ENCODE measurements at places on chromosomes 2 and 18.
A peak's percentile ranks its signal among the peaks of the same experiment; 100 is the strongest.

- DNase-seq, result no peak
Measured at GRCh38 chr2:26190369-26190768, 17.5 kb downstream of the GAREM2 start.

DNA sequence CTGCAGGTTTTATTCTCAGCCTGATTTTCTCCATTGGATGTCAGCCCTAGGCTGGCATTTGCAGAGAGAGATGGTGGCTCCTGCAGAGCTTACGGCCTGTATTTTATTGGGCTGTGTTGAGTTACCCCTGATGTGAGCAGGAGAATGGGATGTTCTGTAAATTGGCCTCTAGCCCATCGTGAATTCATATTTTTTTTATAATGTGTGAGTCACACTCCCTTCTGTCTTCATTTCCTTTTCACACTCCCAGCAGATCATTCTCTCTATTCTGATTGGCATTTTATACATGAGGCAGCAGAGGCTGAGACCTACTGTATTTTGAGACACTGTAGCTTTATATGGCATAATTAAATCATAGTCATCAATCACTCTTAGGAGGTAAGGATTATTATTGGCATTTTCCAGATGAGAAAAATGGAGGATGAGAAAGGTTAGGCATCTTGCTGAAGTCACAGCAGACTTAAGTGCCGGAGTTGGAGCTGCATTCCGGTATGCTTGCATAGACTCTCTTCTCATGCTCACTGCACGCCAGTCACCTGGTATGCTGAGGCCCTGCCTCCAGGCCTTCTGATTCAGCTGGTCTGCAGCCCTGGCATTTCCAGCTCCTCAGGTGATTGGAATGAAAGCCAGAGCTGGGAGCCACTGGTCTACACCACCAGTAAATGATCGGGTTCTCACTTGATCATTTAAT lies 142.4 kb downstream of the NEDD4L start:
- DNase-seq, result peak; percentile 85

DNA sequence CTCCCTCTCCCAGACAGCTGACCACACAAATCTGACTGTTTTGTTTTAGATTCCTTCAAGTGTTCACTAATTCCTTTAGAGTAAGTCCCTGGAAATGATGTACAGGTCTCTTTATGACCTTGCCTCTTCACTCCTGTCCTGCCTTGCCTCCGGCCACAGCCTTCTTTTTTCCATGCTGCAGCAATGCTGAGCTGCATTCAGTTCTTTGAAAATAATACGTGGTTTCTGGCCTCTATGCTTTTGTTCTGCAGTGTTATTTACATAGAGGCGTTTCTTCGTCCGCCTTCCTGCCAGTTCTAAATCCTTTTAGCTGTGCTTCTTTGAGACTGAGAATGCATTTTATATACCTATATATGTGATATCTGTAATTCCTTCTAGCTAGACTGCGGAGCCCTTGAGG lies 87.2 kb downstream of the PPP1R1C start:
- DNase-seq, result no peak

- no peak for DNase-seq
Measured at GRCh38 chr2:82055846-82056245, 1751.3 kb upstream of the LRRTM1 start.

DNA sequence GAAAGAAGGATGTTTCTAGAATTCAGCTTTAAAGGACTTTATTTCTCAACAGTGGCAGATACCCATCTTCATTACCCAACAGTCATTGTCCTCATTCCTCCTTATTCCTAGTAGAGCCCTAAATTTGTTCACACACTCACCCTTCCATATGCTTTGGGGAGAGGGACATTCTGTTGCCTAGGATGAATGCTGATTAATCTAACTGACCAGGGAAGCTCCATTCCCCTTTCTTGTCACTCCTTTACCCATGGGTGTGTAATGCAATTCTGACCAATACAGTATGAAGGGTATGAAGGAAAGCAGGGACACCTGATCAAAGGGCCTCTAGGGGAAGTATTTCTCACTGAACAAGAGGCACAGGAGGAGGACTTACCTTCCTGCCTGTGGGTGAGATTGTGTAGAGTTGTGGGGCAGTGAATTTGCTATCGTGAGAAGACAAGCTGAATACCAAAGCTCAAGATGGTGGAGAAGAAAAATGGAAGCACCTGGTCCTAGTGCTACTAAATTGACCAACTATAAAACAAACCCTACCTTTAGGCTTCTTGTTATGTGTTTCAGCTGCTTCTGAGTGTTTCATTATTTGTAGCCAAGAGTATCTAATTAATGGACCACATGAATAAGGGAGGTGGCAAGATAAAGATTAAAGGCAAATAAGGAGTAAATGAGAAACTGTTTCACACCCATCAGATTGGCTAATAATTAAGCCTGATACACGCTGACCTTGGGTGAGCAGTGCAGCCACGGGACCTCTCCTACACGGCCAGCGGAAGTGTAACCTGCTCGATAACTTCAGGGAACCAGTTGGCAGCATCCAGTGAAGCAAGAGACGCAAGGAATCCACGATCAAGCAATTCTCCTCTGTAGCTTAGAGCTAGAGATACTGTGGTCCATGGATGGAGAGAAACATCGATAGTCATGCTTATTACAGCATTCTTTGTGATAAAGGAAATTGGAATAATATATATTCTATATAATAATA lies 202.3 kb downstream of the MYCN start:
- no peak for DNase-seq

GRCh38 chr2:205133544-205133943 lies 548.8 kb upstream of the NRP2 start:
- DNase-seq, result no peak

- no peak for DNase-seq
Measured at GRCh38 chr2:199907008-199907714, 3.9 kb upstream of the C2orf69 start.

DNA sequence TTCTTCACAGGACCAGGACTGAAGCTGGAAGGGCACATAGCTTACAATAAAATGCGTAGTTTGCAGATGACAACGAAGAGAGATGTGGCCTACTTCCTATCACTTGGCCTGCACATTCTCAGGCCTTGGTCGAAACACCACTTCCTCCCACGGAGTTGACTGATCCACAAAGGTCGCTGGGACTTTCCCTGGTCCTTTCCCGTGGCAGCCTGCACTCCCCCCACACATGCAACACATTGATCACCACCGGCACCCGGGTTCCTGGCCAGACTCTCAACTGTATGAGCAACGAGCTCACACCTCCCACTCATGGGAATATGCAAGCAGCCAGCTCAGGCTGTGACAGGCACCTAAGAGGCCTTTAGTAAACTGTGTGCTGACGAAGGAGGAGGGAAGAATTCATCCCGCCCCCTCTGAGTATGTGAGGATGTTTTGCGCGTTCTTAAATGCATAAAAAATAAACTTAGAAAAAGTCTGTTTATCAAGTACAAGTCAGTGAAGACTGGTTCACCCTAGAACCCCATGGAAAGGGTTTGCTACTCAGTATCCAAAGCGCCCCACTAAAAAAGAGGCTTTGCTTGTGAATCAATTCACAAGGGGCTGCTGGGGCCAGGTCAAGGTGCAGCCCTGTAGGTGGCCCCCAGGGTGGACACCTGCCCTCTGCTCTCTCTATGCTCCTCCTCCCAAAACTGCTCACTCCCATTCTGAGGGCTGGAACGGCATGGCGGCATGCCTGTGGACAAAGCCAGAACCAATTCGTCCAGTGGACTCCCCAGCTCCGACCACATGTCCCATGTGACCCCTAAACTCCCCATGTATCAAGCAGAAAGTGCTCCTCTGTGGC lies 154.3 kb downstream of the EIPR1 start:
- DNase-seq, result peak; percentile 24

DNA sequence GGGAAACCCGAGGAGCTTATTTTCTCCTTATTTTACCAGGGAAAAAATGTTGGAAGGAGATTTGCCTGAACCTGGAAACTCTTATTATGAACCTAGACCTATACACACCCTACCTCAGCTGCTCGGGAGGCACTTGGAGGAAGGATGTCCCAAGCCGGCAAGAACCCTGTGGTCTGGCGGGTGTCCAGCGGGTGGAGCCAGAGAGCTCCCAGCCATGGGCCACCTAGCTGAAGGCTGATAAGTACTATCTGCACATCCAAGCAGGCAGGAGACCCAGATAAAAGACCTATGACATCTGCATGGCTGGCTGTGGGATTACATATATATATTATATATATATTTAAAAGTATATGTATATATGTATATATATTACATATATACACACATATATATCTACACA lies 1.1 kb upstream of the SLC14A1 start:
- no peak for DNase-seq

DNA sequence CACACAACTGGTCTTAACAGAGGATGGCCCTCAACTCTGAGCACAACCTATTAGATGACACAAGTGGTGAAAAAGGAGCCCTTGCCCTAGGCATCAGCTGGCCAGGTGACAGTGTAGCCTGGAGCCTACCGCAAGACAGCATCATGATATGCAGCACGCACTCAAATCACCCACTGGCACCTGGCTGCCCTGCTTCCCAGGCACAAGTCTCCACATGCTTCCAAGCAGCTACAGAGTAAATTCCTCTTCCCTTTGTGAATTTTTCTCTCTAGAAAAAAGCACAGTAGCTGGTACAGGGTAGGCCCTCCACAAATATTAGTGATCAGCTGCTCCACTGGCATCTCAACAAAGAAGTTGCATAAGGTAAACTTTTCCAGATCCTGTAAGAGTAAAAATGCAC lies 6.0 kb downstream of the FBXO15 start:
- DNase-seq, result no peak

GRCh38 chr2:224885836-224886547 lies 156.3 kb downstream of the DOCK10 start:
- DNase-seq, result peak; percentile 58

GRCh38 chr18:48605408-48605845 lies 66.6 kb downstream of the CTIF start:
- DNase-seq, result no peak

- DNase-seq, result no peak
Measured at GRCh38 chr2:74602586-74603281, 45.4 kb downstream of the M1AP start.

GRCh38 chr2:241796209-241796608 lies 12.8 kb upstream of the NEU4 start:
- DNase-seq, result no peak

- no peak for DNase-seq
Measured at GRCh38 chr2:207275779-207276178, 110.0 kb upstream of the KLF7 start.

GRCh38 chr2:98280376-98281102 lies 65.7 kb upstream of the CNGA3 start:
- no peak for DNase-seq

DNA sequence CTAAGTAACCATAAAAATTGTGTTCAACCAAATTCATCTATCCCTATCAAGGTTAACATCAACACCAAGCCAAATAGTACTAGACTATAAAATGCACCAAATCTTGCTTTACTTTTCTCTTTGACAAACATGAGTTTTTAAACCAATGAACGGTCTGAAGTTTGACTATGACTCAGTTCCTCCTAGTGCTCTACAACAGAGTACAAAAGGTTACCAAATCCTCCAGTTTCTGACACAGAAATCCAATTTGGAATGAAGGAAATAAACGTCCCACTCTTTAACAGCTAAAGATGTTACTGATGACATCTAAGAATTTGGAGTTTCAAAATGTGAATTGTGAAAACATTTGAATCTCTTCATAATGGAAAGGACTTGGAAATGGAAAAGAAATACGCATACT lies 11.8 kb upstream of the ACVR1 start:
- no peak for DNase-seq

DNA sequence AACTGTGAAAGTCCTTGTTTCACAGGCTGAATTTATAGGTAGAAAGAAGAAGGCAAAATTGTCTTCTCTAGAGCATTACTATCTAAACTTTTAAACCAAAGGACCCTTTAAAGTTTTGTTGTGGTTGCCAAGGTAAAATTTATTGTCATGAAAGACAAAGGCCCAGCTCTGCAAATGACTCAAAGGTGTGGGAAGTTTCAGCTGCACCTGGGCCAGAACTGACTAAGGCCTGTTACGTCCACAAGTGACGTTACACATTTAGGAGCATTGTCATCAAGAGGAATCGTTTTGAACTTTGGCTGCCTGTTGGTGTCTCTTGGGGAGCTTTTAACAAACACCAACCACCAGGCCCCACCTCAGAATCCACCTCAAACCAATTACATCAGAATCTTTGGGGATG lies 8.1 kb upstream of the DSC3 start:
- no peak for DNase-seq

- no peak for DNase-seq
Measured at GRCh38 chr2:110813896-110814295, 81.5 kb downstream of the ACOXL start.

- no peak for DNase-seq
Measured at GRCh38 chr18:54440292-54440691, 82.6 kb downstream of the C18orf54 start.

DNA sequence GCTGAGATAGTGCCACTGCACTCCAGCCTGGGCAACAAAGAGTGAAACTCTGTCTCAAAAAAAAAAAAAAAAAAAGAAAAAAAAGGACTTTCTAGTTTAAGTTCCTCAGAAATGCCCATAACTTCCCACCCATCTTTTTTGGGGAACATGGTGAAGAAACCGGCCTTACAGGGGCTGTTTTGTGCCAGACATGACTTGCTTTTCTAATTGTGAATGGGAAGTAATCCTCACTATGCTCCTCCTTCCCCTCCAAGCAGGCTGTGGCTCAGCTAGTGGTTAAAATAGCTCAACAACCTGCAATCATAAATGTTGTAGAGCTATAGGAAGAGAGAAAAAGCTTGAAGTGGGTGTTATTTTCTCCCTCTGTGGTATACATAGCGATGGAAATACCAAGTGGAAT lies 34.1 kb upstream of the OLA1 start:
- no peak for DNase-seq

DNA sequence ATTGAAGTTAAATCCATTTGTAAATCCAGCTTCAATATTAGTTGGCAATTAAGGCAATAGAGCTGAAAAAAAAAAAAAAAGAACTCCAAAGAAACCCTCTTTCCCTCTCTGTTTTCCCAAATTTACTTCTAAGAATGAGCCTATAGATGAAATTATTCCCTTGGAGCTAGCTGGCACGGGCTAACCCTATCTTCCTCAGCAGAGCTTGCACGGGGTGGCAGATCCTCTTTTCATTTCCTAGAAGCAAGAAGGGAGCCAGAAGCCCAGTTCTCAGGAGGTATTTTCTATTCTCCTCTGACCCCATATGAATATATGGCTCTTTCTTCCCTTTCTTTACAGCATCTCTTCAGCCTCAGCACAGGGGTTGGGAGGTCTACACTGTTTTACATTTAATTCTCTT lies 426.0 kb downstream of the TGIF1 start:
- DNase-seq, result no peak

GRCh38 chr18:49241852-49242251 lies 218.6 kb downstream of the DYM start:
- peak; percentile 58 for DNase-seq

GRCh38 chr2:73301636-73302035 lies 8.3 kb upstream of the EGR4 start:
- DNase-seq, result no peak

GRCh38 chr2:161124201-161124600 lies 36.0 kb upstream of the TANK start:
- DNase-seq, result no peak

- DNase-seq, result no peak
Measured at GRCh38 chr18:41396211-41396610, 558.8 kb upstream of the PIK3C3 start.
